Activated naive CD4-positive, alpha-beta T cell treated with anti-CD3 and anti-CD28 coated beads, Interleukin-2, amount 50 U/mL, for 72 hours (primary cell): ENCODE measurements at places on chromosomes 5 and 9.

GRCh38 chr9:87829756-87830155 is 52.9 kb upstream of the SPATA31E1 start:
- DNase-seq, result no peak

DNA sequence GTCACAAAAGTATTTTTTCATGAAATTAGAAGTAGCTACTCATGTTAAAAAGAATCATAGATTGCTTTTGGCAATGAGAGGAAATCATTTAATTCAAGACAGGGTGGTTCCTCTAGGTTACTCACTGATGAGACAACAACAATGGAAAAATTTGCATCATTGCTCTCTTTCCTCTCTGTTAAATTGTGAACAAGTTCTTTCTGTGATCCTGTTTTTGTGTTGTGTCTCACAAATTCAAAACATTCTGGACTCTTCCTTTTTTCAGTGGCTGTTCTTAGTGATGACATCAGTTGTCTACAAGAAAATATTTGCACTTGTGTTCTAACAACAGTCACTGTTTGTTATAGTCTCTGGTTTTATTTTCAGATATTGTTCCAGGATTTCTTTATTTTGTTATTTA is 95.3 kb downstream of the XRCC4 start:
- DNase-seq, result no peak

DNA sequence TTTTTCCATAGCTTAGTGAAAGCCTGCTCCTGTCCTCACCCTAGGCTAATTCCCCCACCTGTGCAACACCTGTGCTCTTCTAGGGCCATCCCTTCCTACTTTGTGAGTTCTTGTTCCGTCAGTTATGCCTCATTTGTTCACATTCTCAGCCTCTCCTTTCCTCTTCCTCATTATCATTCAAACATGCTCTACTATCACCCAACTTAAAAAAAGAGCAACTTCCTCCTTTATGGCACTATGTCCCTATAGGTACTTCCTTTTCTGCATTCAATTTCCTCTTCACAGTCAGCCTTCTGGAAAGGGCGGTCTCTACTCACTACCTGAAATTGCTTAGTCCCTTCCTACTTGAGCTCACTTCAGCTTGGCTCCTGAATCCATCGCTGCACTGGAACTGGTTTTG is 111.8 kb upstream of the LHFPL2 start:
- DNase-seq, result no peak

DNA sequence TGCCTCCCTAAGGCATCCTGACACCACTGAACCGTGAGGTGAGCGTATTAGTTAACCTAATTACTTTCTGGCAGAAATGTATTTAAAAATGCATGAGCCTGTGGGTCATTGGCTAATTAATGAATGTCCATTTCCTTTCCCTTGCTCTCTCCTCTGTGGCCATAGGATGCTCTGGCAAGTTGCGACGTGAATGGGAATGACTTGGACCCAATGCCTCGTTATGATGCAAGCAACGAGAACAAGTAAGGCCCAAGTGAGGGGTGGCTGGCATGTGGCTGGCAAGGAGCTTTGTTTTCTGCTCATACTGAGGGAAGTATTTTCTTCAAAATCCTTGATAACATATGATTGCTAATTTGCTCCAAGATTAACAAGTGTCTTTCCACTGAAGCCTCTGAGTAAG is 136.3 kb downstream of the PCSK5 start:
- no peak for DNase-seq

DNA sequence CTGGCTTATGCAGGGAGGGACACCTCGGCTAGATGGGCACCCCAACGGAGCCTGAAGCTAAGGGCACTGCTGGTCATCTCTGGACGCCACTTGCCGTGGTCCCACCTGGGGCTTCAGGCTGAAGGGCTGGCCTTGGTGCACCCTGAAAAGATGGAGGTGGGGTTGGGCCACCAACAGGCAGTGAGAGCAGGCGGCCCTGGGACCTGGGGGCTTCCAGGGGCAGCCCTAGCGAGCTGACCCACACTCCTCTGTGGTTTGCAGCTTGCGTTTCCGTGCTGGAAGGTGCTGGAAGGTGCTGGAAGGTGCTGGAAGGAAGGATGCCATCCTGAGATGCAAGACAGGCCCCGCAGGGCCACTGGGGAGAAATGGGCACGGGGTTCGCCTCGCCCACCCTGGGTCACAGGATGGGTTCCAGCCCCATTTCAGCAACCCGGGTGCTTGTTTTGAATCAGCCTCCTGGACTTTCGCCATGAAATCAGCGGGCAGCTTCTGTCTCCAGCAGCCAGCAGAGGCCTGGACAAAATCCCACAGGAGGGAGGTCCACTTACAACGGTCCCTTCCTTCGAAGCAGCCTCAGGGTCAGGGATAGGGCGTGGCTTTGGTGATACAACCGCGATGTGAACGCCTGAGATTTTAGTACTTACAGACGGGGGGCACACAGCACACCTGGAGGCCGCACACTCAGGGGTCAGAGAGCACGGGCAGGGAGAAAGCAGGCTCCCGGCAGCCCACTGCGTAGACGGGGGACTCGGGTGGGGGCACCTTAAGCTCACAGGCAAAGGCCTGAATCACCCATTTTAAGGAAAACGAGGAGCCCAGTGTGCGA is 303.1 kb upstream of the IRX4 start:
- DNase-seq, result no peak

- DNase-seq, result no peak
These were observed 3.3 kb downstream of the PRELID1 start for GRCh38 chr5:177306674-177307543.

DNA sequence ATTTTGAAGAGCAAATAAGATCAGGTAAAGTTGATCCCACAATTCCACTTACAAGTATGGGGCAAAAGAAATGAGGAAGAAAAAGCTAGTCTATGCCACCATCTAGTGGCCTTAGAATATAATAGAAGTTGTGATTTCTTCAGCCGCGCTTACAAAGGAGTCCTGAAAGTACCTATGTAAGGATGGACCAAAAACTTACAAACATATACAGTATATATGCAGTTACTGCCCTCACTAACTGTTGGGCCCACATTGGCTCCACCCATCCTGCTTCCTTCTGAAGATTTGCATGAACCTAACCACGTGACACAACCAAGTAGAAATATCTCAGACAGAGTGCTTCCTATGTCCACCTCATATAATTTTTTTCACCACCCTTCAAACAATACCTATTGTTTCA is 11.7 kb upstream of the OR13D1 start:
- DNase-seq, result peak; percentile 3

- DNase-seq, result no peak
These were observed 65.3 kb downstream of the CSNK1A1 start for GRCh38 chr5:149485655-149486615.

DNA sequence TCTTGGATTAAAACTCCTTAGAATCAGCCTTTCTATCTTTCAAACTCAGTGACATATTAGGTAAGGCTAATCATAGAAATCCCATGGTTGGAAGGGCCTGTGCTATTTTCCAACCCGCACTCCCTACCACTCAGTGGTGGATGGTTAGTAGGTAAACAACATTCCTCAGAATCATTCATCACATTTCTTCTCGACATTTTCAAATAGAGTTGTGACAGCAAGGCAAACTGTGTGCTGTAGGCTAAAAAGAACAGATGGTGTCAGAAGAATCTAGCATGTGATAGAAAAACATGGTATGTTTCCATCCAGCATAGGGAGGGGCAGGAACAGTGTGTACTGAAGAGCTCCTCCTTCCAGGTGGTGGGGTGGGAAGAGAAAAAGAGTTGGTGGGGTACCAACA is 227.3 kb upstream of the NMUR2 start:
- no peak for DNase-seq

GRCh38 chr9:108972186-108972585 is 38.0 kb downstream of the ABITRAM start:
- no peak for DNase-seq

- DNase-seq, result no peak
These were observed 233.7 kb downstream of the ARHGEF28 start for GRCh38 chr5:73859696-73860095.

GRCh38 chr9:35616681-35617459 is 1.3 kb downstream of the CD72 start:
- peak; percentile 82 for DNase-seq

DNA sequence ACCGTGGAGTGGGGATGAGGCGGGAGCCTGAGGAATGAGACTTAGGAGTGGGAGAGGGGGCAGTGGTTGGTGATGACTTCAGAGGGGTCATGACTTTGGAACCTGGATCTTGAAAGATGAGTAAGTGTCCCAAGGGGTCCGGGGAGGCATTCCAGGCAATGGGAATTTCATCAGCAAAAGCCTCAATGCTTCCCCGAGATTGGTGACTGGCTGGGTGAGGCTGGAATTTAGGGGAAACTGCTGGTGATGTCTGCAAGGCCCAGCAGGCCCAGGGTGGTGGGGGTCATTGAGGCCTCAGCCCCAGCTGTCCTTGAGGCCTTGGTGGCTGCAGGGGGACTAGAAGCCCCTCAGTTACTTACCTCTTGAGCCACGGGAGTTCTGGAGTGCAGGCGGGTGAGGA is 7.5 kb downstream of the NDST1 start:
- no peak for DNase-seq

DNA sequence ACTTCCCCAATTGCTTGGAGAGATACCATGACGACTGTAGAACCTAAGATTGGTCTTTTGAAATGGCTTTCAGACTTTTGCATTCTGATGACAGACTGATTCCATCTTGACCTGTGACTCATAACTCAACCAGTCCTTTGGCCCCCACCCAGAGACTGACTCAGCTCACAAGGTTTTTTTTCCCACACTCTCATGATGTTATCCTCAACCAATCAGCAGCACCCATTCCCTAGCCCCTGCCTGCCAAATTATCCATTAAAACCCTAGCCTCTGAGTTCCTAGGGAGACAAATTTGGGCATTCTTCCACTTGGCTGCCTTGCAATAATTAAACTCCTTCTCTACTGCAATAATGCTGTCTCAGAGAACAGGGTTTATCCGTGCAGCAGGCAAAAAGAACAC is 1263.3 kb upstream of the CDH9 start:
- no peak for DNase-seq
